Purkinje cell (primary cell): ENCODE measurements at places on chromosomes 7 and 10. TPM values are rescaled to one million over a fixed set of nuclear protein-coding genes. Genes with fewer than 3 reads are reported as not detected.

CCDC3 gene
- 1.6 and 4.1 TPM in 2 replicates for polyA plus RNA-seq

ZNF777 gene
- 0.15 TPM in 1 of 2 replicates, not detected in the other for polyA plus RNA-seq

CFAP43 gene
- polyA plus RNA-seq: 1.8 and 2.1 TPM in 2 replicates

CPEB3 gene
- 22.4 and 23.4 TPM in 2 replicates for polyA plus RNA-seq

MYO3A gene
- not detected in 2 replicates for polyA plus RNA-seq

ZNF425 gene
- polyA plus RNA-seq: 0.45 and 2.4 TPM in 2 replicates

PSMC2 gene
- 253 and 306 TPM in 2 replicates for polyA plus RNA-seq

SNX10 gene
- polyA plus RNA-seq: 255 and 276 TPM in 2 replicates

VAX1 gene
- polyA plus RNA-seq: 0.51 TPM in 1 of 2 replicates, not detected in the other

CYP2E1 gene
- 22.2 and 23.8 TPM in 2 replicates for polyA plus RNA-seq

DGKI gene
- polyA plus RNA-seq: 24.4 and 28.9 TPM in 2 replicates

GPR158 gene
- 21.5 and 25.0 TPM in 2 replicates for polyA plus RNA-seq

GLCCI1 gene
- polyA plus RNA-seq: 8.7 and 14.6 TPM in 2 replicates

CPA2 gene
- polyA plus RNA-seq: not detected in 2 replicates

HOXA3 gene
- not detected in 2 replicates for polyA plus RNA-seq

ZNF248 gene
- polyA plus RNA-seq: 10.8 and 13.3 TPM in 2 replicates

WNT2 gene
- polyA plus RNA-seq: 5.8 and 8.4 TPM in 2 replicates

METTL2B gene
- polyA plus RNA-seq: 5.2 and 9.9 TPM in 2 replicates

PSMG3 gene
- polyA plus RNA-seq: 21.5 and 24.9 TPM in 2 replicates

CTAGE4 gene
- not detected in 2 replicates for polyA plus RNA-seq

CTBP2 gene
- polyA plus RNA-seq: 7.5 and 7.8 TPM in 2 replicates

TNRC18 gene
- polyA plus RNA-seq: 0.07 and 0.11 TPM in 2 replicates

STEAP4 gene
- 0.52 TPM in 1 of 2 replicates, not detected in the other for polyA plus RNA-seq

MSMB gene
- polyA plus RNA-seq: not detected in 2 replicates

ETV1 gene
- polyA plus RNA-seq: 19.4 and 25.4 TPM in 2 replicates

SPDYE6 gene
- polyA plus RNA-seq: 0.46 TPM in 1 of 2 replicates, not detected in the other

IQUB gene
- 0.34 and 2.9 TPM in 2 replicates for polyA plus RNA-seq

AGAP6 gene
- polyA plus RNA-seq: 2.5 and 4.2 TPM in 2 replicates

ERVW-1 gene
- 1.5 TPM in 1 of 2 replicates, not detected in the other for polyA plus RNA-seq

VWDE gene
- 2.6 and 7.3 TPM in 2 replicates for polyA plus RNA-seq

MLLT10 gene
- polyA plus RNA-seq: 4.6 and 14.2 TPM in 2 replicates

THSD7A gene
- polyA plus RNA-seq: 40.7 and 75.4 TPM in 2 replicates

TMEM270 gene
- not detected in 2 replicates for polyA plus RNA-seq

ZNF853 gene
- polyA plus RNA-seq: not detected in 2 replicates

ARHGAP22 gene
- 2.6 and 4.8 TPM in 2 replicates for polyA plus RNA-seq

ANKRD30A gene
- polyA plus RNA-seq: not detected in 2 replicates

CACNA2D1 gene
- 3.9 and 11.5 TPM in 2 replicates for polyA plus RNA-seq

OPALIN gene
- polyA plus RNA-seq: 0.50 and 3.0 TPM in 2 replicates

MOGAT3 gene
- polyA plus RNA-seq: not detected in 2 replicates

TMEM196 gene
- polyA plus RNA-seq: 2.9 TPM in 1 of 2 replicates, not detected in the other

CYP3A7 gene
- not detected in 2 replicates for polyA plus RNA-seq

CALHM3 gene
- polyA plus RNA-seq: not detected in 2 replicates

EBLN1 gene
- not detected in 2 replicates for polyA plus RNA-seq

PDGFA gene
- polyA plus RNA-seq: 54.9 and 56.7 TPM in 2 replicates
